ENCODE measurements at places on chromosomes 5 and 9. TPM values are rescaled to one million over a fixed set of nuclear protein-coding genes. Genes with fewer than 3 reads are reported as not detected.

DNA sequence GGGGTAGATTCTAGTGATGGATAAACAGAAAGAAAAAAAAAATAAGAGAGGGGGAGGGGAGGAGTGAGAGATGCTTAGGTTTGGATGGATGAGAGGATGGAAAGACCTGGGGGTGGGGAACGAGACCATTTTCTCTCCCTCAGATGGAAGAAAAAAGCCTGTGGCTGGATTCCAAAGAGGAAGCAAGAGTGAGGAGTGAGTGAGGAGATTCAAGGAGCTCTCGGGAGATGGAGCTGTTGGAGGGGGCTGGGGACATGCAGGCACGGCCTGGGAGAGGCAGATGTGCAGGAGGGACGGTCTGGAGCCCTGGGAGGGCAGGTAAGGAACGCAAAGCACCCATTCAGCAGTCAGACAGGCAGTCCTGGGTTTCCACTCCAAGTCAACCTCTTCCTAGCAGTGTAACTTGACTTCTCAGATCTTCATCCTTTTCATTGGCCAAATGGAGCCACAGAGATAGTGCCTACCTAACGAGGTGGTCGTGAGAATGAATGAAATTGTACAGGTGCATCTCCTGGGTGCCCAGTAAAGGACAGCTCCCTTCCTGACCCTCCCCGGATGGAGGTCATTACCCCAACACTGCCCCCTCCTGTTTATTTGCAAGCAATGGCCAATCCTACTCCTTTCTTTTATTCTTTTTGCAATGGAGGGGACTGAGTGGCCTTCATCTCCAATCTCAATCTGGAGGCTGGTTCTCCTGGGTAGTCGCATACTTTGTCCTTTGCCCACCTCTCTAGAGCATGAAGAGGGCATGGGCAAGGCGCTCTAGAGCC is 52.2 kb downstream of the PCDH1 start:
- no peak overlapping the region for H3K27ac ChIP-seq
- no peak for DNase-seq
- no peaks in the 10 kb centered on the region for H3K36me3 ChIP-seq
- no peaks in the 10 kb centered on the region for H3K4me1 ChIP-seq

- H3K27me3 ChIP-seq: no peaks in the 10 kb centered on the region
- no peak overlapping the region for H3K4me3 ChIP-seq
- no peak for DNase-seq
- H3K27ac ChIP-seq: no peak overlapping the region
- no peaks in the 10 kb centered on the region for H3K4me1 ChIP-seq
Observed at GRCh38 chr9:94018628-94019027, 63.5 kb upstream of the BARX1 start.

GRCh38 chr5:116063950-116064349 is 20.9 kb upstream of the COMMD10 start:
- DNase-seq: no peak
- H3K36me3 ChIP-seq: no peaks in the 10 kb centered on the region
- no peak overlapping the region for H3K4me3 ChIP-seq

- no peak overlapping the region for H3K27ac ChIP-seq
- H3K4me3 ChIP-seq: no peak overlapping the region
- no peaks in the 10 kb centered on the region for H3K27me3 ChIP-seq
Observed at GRCh38 chr9:93900971-93901861, 53.9 kb downstream of the BARX1 start.

GRCh38 chr5:1173485-1174070 is 27.8 kb upstream of the SLC6A19 start:
- H3K4me3 ChIP-seq: no peak overlapping the region
- no peak for DNase-seq
- no peak overlapping the region for H3K27ac ChIP-seq

The DAB2 gene
- total RNA-seq: 39.4 TPM

- no peak overlapping the region for H3K4me3 ChIP-seq
- no peaks in the 10 kb centered on the region for H3K27me3 ChIP-seq
- DNase-seq: no peak
- no peaks in the 10 kb centered on the region for H3K36me3 ChIP-seq
- no peak overlapping the region for H3K27ac ChIP-seq
Observed at GRCh38 chr5:10505517-10506095, 58.3 kb upstream of the ANKRD33B start.

The KLHL3 gene
- 3.3 TPM for total RNA-seq

DNA sequence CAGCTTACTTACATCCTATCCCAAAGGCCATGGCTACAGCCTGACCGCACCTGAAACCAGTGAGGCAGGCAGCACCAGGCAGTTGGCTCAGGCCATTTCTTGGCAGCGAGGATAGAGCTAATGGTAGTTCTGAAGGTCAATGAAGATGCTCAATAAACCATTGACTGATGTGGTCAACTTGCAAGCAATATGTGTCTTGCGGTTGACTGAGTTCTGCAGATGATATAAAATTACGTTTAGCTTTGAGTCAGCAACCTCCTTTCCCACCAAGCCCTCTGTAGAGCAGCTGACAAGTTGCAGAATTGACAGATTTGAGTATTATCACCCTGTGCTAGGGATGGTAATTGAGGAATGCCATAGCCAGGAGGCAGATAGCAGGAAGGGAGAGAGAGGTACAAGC is 189.0 kb upstream of the PUM3 start:
- no peak for DNase-seq
- no peak overlapping the region for H3K4me3 ChIP-seq
- no peak overlapping the region for H3K27ac ChIP-seq
- no peaks in the 10 kb centered on the region for H3K27me3 ChIP-seq
- H3K4me1 ChIP-seq: no peaks in the 10 kb centered on the region

The ENTREP1 gene
- 10.9 TPM for total RNA-seq

All from body of pancreas (tissue), 4 donors.